ENCODE measurements at places on chromosomes 3 and 15.

GRCh38 chr3:64848127-64848800 is 160.5 kb upstream of the ADAMTS9 start:
- DNase-seq: no peak

GRCh38 chr3:159418571-159419526 is 569.8 kb upstream of the IL12A start:
- no peak for DNase-seq

DNA sequence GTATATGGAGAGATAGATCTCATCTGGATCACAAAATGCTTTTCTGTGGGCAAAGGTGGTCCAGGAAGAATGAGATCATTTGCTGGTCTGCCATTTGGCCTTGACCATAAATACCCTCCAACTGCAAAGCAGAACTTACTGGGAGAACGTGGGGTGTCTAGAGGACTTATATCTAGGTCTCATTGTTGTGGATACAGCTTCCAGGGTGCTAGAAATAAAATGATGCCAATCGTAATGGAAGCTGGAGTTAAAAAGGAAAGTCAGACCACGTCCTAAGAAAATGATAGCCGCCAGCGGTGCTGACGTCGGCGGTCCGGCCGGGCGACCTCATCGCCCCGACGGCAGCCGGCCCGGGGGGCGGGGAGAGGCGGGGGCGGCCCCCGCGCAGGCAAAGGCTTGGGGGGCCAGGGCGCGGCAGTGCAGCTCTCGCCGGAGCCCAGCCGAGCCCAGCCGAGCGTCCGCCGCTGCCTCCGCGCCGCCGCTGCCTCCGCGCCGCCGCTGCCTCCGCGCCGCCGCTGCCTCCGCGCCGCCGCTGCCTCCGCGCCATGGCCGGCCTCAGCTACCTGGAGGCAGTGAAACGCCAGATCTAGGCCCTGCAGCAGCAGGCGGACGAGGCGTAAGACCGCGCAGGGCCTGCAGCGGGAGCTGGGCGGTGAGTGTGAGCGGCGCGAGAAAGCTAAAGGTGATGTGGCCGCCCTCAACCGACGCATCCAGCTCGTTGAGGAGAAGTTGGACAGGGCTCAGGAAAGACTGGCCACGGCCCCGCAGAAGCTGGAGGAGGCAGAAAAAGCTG is 89.5 kb downstream of the EOMES start:
- DNase-seq: no peak

GRCh38 chr3:37481982-37482381 is 307.6 kb upstream of the LRRFIP2 start:
- DNase-seq: no peak

GRCh38 chr3:127004641-127005397 is 21.9 kb downstream of the PLXNA1 start:
- no peak for DNase-seq

- DNase-seq: no peak
These were observed 137.1 kb upstream of the THBS1 start for GRCh38 chr15:39443659-39444219.

GRCh38 chr3:123080864-123081562 is 14.2 kb downstream of the PDIA5 start:
- no peak for DNase-seq

DNA sequence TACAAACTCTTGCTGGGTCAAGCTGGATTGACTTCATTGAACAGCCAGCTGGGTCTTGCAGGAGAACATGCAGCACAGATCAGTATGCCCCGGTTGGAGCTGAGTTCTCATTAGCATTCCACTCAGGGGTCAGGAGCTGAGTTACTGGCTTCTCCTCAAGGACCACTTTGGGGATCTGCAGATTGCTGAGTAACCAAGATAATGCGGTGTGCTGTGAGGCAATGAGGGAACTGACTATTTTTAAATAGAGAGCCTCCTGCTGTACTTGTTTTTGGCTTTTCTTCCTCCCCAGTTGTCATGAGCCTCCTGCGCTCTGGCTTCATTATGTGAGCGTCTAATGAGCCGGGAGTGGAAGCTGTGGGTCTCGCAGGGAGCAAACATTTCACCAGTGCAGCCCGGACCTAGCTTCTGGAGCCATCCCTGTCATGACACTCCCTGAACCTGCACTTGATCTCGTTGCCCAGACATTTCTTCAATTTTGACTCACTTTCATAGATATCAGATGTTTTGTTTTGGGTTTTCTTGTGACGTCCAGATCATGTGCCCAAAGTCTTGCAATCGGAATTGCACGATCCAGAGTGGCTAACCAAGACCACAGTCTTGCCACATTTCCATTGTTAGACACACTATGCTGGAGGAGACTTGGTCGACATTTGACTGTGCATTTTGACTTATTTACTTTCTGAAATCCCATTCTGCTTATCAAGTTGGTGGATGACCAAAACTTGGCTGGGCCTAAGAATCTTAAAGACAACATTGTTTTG is 327.2 kb downstream of the LRTM1 start:
- no peak for DNase-seq

- DNase-seq: no peak
These were observed 8.3 kb downstream of the B3GALNT1 start for GRCh38 chr3:161096771-161097367.

GRCh38 chr15:59688423-59688781 is 718 bp downstream of the BNIP2 start:
- no peak for DNase-seq

DNA sequence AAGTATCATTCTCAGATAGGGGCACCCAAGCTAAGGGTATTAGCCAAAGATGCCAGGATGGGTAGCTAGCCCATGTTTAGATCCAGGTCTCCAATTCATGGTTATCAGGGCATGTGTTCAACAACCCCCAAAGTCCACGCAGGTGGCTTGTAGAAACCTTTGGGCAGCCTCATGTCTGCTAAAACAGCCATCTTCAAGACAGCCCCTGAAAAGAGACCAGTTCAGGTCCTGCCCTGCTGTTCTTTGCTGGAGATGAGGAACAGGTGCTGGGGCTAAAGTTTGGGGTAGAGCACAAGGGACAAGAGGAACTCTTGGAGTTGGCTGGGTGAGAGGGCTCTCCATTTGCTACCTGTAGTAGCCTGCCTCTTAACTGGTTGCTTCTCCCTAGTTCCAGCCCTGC is 4.6 kb downstream of the PPM1M start:
- DNase-seq: no peak

- DNase-seq: no peak
These were observed 821 bp upstream of the MAGI1 start for GRCh38 chr3:66039590-66039887.

- DNase-seq: no peak
These were observed 39.5 kb upstream of the IQSEC1 start for GRCh38 chr3:13112521-13113345.

GRCh38 chr3:170450039-170450438 is 31.4 kb downstream of the CLDN11 start:
- DNase-seq: no peak

- no peak for DNase-seq
These were observed 52.5 kb upstream of the UBE2Q2 start for GRCh38 chr15:75790631-75791336.

DNA sequence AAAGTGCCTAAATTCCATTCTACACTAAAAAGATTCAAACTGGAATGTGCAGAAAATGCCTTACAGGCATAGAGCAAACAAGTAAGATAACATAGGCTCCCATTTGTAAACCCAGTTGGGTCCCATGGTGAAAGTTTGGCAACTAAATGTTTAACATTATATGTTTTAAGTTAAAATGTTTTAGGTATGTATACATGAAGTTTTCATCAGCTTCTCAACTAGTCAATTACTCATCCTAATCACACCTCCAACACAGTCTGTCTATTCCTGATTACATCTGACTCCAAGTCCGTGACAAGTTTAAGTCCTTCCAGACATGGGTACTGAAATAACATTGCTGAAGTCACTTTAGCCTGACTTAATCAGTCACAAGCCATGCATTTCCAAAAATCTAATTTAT is 25.0 kb downstream of the MYLK start:
- DNase-seq: no peak

DNA sequence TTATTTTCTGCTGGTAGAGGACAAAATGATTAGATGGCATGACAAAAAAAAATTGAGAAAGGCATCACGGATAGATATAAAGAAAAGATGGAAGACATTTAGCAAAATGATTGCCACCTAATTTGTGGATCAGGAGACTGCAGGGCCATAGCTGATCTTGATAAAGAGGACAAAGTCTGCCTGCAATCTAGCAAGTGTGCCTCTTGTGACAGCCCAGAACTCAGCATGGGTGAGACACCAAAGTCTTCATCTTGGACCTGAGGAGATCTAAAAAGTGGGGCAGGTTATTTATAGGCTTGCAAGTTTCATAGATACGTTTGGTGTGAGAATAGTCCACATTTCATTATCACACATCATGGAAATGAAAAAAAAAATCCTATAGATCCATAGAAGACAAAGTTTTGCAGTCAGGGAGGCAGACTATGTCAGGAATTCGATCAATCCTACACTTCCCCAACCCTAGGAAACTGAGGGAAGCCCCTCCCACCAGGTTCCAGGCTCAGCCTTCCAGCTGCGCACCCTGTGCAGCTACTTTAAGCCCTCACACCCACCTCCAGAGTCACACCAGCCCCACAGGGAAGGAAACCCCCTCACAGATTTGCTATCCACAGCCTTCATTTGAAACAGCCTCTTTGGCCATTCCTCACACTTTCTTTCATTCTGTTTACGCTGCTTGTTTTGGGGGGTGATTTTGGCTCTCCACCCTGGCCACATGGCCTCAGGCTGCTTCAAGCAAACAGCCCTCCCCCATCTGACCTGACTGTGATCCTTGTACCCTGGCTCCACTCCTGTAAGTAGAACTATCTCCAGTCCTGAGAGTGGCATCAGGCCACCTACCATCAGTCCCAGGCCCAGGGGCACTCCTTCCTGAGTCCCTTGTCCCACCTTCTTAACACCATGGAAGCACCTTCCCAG is 28.1 kb upstream of the KLHL6 start:
- DNase-seq: no peak

DNA sequence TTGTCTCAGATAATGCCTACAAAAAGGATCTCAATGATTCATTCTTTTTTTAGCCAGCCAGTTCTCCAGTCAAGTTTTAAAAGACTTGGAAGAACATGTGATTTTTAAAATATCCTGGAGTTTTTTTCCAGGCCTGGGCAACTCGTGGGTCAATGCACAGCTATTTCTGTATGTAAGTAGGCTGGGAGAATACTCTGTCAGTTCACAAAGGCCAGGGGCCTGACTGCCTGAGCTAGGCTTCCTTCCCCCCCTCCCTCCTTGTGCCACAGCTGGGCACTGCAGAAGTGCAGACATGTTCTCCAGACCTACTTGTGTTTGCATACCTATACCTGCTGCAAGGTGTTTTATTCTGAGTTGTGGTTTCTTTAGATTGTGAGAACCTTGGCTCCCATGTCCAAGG is 43.7 kb downstream of the CTDSPL start:
- DNase-seq: no peak

GRCh38 chr15:69468241-69469121 is 15.9 kb downstream of the RPLP1 start:
- DNase-seq: no peak

GRCh38 chr15:41900526-41901380 is 6.9 kb upstream of the SPTBN5 start:
- DNase-seq: no peak

DNA sequence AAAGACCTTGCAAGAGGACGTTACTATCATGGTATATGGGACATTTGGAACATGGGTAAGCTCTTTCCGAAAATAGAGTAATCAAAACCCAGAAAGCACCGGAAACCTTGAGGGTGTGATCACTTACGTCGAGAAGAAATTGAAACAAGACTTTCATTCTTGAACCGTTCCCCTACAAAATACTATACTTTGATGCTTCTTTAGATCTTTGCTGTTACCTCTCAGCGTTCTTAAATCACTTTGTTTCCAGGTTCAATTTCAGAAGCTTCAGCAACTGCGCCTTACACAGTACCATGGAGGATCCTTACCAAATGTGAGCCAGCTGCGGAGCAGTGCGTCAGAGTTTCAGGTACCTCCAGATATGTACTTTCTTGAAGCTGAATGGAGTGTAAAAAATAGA is 10.1 kb downstream of the CRTC3 start:
- no peak for DNase-seq

GRCh38 chr3:52302426-52303145 is 13.5 kb upstream of the DNAH1 start:
- DNase-seq: no peak

DNA sequence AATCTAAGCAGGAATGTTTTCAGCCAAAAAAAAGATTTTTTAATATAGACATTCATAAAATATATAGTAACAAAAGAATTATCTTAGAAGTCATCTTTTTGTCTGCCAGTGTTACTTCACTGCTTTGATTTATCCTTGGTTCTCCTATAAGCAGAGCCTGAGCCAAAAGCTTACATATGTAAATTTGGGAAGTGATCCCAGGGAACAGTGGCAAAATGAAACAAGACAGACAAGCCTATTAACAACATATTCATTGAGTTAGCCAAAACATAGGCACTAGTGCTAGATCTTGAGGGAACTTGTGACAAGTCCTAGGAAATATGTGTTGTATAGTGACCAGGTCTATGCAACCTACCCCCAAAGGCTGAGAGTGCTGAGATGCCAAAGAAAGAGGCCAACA is 11.3 kb downstream of the GTPBP8 start:
- no peak for DNase-seq

DNA sequence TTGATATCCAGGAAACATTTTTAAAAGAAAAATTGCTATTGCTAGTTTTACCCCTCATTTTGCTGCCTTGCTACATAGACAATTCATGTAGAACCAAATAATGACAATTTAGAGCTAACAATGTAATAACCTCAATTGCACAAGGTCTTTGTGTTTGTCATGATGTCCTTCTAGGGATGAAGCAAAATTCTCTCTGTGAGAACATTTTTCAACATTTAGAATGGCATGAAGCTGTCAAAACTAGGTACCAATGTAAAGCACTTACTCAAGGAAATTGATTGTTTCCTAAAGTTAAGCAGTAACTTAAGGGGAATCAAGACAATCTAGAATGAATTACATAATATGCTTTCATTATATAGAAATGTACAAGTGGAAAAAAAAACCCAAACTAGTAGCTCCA is 7.9 kb upstream of the FGF7 start:
- no peak for DNase-seq

GRCh38 chr3:42572278-42572677 is 9.5 kb downstream of the SEC22C start:
- no peak for DNase-seq

- DNase-seq: no peak
These were observed 855.4 kb upstream of the ARPP21 start for GRCh38 chr3:34783876-34784275.

DNA sequence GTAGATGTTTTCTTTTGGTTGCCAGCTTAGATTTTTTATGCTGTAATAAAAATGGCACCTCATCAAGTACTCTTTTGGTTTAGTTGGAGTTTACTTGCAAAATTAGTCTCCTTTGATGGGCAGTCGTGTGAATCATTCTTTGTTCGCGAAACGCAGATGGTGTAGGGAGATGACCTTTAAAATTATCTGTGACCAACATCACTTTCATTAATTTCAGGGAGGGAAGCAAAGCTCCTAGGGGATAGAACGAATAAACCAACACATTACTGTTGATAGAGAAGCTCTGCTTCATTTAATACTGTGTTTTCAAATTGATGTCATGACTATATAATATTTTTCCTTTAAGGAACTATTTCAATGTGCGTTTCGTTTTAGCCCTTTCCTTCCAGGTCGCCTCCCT is 67.4 kb downstream of the USP13 start:
- no peak for DNase-seq

- no peak for DNase-seq
These were observed 444.0 kb downstream of the MFSD1 start for GRCh38 chr3:159245871-159246270.
